ENCODE measurements at places on chromosomes 5 and 9.

GRCh38 chr9:131892162-131892707, 152.4 kb upstream of the RAPGEF1 start:
- DNase-seq: no peak

DNA sequence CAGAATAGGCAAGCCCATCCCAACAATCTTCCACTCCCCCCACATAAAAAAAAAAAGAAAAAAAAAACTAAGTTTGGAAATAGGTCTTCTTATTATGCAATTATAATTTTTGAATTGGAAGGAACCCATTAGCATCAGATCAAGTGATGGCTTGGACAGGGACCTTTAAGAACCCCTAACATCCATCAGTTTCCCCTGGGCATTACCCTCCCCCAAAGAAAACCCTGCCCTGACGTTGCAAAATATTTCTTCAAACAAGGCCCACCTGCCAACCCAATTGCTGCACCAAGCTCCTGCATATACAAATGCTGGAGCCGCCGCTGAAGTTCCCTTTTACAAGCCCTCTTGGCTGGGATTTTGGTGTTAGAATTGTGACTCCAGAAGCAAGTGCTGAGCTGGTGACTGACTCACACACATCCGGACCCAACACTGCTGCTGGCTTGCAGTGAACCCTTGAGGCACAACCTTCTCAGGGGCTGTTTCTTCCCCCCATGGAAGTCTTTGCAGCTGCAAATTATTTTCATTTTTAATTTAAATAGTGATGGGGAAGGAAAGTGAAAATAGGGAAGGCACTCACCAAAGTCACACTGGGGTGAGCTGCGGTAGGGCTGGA, 56.1 kb upstream of the AFAP1L1 start:
- DNase-seq: no peak

GRCh38 chr9:127384901-127385300, 12.1 kb upstream of the SLC2A8 start:
- no peak for DNase-seq

DNA sequence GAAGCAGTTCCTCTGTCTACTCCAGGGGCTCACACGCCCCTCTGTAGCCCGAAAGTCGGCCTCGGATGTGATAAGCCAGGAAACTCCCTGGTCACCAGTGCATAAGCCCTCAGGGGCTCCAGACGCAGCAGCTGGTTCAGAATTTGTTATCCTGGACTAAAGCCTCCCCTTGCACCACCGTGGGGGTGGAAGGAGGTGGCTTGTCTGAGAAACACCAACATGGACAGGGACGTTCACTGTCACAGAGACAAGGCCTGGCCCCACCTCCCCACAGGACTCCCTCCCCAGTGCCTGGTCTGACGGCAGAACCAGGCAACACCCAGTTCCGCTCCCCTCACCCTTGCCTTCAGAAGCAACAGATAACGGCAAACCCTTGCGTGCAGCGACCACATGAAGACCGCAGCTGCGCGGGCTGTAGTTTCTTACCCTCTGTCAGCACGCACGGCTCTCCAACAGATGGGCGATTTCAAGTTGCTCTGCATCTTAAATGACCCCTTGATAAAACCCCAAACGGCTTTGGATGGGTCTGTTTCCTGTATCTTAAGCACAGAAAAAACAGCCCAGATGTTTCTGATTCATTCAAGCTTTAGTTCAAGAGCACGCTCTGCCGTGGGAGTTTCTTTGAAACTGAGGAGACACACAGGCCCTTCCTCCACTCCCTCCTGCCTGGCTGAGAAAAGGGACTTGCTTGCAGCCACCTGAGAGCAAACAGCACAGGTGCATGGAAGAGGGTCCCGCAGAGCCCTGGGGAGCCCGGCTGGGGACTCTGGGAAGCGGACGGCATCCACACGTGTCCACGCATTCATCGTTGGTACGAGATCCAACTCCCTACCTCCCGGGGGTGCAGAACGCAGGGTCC, 44.7 kb upstream of the NKD2 start:
- no peak for DNase-seq

DNA sequence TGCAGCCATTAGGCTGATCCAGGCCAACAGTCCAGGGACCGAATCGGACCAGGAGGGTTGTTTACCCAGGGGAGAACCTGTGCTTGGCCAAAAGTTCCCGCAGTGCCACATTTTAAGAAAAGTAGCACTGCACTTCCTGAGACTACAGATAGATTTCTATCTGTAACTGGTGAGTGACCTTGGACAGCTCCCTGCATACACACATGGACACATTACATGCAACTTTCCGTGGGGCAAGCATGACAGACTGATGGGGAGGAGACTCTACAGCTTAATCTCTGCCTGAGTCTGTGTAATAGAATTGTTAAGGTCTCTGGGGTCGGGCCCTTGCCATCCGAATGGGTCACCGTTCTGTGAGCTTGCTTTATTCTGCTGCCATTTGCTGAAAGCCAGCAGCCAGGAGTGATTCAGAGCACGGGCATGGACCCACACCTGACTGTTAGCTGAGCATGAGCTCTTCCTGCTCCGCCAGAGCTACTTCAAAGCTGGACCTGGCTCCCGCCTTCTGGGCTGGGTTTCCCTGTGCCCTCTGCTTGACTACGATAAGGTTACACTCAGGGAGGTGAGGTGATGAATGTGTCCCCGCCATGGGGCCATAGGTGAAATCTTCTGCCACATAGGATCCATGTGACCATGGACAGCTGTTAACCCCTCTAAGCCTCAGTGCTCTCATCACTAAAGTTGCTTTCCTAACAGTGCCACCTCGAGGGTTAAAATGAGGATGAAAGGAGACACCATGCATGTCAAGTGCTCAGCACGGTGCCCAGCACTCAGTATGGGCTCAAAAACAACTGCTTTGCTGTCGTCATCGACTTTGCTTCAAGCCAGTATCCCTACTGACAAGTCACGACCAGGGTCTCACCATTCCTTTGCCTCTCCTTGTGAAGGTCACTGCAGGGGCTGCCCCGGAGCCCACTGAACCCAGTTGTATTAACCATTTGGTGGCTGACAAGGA, 200.0 kb downstream of the MELK start:
- no peak for DNase-seq

DNA sequence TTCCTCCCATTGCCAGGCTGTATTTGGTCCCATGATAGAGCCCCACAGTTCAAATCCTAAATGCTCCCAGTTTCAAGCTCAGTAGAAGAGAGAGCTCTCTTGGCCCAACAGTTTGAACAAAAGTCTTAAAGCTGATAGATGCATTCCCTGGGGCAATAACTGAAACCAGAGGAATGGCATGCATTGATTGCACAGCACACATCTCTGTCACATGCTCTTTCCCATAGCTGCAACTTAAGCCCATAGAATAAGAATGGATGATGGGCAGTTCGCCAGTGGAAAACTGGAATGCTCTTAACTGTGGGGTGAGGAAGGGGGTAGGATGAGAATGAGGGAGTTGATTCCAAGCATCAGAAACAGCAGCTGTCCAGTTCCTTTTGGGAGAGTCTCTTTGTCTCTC, 1942.4 kb upstream of the WWC1 start:
- no peak for DNase-seq

GRCh38 chr5:66647146-66647856, 51.1 kb downstream of the MAST4 start:
- no peak for DNase-seq

GRCh38 chr5:880816-881550, 11.6 kb downstream of the BRD9 start:
- no peak for DNase-seq

- no peak for DNase-seq
These were observed 1.4 kb downstream of the SLC44A1 start for GRCh38 chr9:105245891-105246161.

- no peak for DNase-seq
These were observed 28.3 kb downstream of the SMIM23 start for GRCh38 chr5:171813813-171814490.

- no peak for DNase-seq
These were observed 115.0 kb upstream of the MEF2C start for GRCh38 chr5:88997937-88998336.

DNA sequence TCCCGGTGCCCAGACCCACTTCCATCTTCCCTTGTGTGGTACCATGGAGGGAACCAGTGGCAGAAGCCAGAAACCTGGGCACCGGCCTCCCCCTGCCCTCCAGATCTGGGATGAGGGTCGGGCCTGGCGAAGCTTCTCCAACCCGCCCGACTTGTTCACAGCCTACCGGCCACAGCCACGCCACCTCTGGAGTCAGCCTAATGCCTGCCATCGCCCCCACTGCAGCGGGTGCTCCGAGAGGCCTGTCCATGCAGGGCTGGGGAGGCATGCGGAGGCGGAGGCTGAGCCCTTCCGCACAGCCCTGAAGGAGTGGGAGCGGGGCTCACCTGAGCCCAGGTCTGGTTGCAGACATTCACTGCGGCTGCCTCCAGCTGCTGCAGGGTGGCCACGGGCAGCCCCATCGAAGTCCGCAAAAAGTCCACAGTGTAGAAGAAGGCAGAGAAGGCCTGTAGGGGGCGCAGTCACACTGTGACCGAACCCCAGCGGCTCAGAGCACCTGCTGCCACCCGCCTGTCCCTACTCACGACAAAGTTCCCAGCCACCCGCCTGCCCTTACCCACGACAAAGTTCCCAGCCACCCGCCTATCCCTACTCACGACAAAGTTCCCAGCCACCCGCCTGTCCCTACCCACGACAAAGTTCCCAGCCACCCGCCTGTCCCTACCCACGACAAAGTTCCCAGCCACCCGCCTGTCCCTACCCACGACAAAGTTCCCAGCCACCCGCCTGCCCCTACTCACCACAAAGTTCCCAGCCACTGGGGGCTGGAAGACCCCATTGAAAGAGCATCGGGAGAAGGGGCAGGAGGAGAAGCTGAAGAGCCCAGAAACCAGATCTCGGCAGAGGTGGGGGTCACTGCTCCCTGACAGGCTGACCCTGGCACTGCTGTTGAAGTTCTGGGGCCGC, 3.8 kb upstream of the NPDC1 start:
- peak; percentile 55 for DNase-seq

DNA sequence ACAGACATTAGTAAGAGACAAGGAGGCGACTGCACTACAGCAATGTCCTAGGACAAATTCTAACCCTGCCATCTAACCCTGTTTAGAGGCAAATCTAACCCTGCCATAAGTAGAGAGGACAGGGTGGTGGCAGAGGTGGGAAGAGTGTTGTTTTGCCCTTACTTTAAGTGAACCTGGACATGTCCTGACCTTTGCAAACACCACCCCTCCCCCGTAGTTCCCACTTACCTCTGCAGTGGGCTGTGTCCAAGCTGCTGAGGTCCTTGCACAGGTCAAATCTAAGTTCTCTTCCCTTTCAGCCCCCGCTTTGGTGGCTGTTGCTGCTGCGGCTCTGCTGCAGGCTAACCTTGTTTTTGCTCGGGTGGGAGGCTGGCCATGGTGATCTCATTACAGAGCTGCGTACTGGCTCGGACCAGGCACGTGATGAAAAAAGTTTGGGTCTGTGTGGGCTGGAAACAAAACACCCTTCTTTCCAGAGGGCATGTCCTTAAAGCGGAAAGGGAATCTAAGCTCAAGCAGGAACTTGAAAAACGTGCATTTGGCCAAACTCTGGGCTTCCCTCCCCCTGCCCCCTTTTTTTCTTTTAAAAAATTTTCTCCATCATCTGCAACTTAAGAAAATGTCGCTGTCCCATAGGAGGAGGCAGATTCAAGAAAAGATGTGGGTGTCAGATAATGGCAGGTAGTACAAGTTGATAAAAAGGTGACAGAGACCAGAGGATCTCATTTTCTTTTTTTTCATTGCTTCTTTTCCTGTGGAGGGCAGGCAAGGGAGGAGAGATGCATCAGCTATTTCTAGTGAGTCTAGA, at the start of gene FAXDC2:
Gene FAXDC2, minus strand, starts transcription at position 349 of the 808 bp plus-strand sequence. CDS start 12,425 bp downstream, outside the sequence.
- DNase-seq: no peak

DNA sequence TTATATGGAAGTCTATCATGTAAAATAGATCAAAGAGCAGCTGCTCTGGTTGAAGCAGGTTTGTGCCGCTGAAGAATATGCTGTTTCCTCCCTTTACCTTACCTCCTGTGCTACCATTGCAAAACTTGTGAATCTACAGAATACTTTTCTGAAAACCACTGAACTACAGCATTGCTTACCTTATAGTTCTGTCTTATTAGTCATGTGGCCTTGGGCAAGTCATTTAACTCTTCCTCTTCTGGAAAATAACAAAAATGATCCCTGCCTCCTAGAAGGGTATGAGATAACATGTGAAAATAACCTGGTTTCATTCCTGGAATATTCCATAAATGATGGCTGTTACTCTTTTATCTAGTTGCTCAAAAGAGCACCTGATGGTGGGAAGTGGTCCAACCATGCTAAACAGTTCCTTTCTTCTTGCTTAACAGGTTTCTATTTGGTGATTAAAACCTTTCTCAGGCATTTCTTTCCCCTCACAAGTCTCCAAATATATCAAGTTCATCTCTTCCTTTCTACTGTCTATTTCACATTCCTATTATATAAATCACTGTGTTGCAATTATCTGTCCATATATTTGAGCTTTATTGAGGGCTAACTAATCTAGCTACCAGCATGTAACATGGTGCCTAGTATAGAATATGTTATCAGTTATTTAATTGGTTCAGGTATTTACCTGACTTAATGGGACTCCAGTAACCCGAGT, 15.0 kb downstream of the TRIM32 start:
- DNase-seq: no peak

DNA sequence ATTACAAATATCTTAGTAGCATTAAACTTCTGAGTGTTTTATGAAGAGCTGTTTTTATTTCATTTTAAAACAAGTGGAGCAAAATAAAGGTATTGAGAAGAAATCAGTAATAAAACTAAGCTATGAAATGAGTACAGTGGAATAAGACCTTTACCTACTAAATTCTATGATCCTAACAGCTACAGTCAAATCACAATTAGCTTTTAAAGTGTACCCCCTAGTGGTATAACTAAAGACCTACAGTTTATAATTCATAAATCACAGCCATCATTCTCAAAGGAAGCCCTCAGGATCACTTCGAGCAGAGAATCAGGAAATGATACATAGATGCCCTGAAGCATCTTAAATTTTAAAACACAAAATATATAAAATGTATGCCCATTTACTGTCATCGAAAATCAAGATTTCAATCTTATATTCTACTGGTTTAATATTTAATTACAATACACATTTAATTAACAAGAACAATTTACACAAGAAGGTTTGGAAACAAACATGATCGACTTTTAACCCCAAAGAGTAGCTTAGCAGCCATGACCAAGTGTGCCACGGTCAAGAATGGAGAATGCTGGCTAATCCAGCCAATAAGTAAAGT, 12.3 kb downstream of the CCNH start:
- DNase-seq: peak; percentile 2

DNA sequence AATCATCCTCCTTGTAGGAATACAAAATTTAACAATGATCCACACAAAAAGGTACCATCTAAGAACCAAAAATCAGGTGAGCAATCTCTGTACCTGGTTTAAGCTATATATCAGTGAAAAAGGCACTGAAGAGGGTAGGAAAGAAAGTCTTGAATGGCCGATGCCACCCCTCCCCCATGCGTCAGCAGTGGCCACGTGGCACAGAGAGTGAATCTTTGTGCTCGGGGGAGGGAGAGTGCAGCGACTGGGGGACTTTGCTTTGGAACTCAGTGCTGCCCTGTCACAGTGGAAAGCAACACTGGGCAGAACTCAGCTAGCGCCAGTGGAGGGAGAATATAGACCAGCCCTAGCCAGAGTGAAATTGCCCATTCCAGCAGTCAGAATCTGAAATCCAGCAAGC, 28.3 kb upstream of the PDE4D start:
- DNase-seq: no peak

DNA sequence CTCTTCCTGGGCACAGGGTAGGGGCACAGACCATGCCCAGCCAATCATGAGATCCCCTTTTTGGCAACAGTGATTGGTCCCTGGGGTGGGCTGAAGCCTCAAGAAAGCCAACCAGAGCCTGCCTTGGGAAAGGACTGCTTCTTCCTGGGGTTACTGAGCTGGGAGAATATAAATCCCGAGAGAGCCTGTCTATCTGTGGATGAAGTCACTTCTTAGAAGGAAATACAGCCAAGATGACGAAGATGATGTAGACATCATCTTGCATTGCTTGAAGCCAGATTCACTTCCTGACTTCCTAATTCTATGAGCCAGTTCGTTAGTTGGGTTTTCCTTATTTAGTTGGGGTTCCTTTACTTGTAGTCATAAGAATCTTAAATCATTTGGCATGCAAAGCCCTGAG, 50.1 kb upstream of the PWWP2A start:
- DNase-seq: no peak

Data from NCI-H2171 (cell line).